CD4-positive, alpha-beta T cell treated with Interleukin-1 beta for 1 hour (primary cell): ENCODE measurements at places on chromosomes 7 and 10.
A peak's percentile ranks its signal among the peaks of the same experiment; 100 is the strongest.

DNA sequence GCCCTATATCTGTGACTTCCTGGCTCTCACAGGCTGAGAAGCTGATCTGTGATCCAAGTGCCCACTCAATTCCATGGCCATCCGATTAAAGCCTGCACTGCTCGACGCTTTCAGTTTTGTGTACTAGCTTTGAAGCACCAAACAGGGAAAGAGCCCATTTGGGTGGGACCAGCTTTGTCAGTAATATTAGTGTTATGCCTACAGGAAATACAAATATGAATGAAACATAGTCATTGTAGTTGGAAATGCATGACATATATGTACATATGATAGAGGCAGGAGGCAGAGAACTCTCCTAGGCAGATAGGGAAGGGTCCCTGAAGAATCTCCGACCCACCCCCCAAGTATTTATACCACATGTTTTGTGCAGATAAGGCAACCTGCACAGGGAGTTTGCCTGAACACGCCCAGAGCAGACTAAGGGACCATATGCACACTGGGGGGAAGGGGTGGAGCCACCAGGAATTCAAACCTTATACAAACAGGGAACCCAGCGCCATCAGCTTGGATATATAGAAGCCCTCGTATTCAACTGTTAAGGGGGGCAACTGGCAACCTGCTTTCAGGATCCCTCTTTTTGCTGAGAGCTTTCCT lies 653.2 kb downstream of the PARD3 start:
- DNase-seq, result no peak

DNA sequence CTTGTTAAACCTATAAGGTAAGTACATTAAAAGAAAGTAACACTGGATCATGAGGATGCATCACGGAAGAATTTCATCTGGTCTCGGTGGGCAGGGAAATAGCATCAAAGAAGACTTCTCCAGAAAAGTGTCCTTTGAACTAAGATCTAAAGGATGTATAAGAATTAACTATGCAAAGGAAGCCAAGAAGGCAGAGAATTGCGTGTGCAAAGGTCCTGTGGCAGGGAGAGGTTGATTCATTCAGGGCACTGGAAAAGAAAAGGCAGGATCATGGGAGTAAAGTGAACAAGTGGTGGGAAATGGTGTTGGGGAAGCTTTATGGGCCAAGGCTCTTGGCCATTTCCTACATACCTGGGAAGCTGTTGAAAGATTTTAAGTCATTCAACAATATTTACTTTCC lies 288.3 kb downstream of the SFMBT2 start:
- no peak for DNase-seq

DNA sequence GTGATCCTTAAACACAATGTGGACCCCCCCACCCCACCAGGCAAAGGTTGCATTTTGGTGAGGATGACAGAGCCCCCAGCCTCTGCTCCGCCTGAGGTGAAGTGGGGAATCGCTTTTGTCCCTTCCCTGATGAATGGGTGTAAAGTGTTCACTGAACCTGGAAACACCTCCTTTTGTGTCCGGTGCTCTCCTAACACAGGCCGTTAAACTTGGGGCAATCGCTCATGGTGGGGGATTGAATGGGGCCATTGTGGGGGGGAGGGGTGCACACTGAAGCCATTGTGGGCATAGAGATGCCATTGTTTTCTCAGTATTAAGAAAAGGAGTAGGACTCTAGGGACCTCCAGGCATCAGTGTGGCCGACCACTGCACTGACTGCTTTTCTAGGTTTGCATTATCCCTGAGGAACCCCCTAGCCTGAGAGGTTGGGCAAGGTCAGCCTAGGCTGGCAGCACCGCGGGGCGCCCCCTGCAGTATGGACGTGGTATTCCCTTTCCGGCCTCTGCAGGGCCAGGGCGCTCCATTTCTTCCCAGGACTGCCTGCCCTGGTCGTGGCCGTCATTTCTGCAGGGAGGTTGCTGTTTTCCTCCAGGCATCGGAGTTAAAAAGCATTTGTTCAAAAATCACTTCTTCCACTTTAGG lies 158.3 kb downstream of the TCF7L2 start:
- DNase-seq, result peak; percentile 11

GRCh38 chr10:42952931-42953683 lies 123.8 kb upstream of the RET start:
- DNase-seq, result no peak

- no peak for DNase-seq
Measured at GRCh38 chr7:140036224-140036962, 26.4 kb downstream of the PARP12 start.

DNA sequence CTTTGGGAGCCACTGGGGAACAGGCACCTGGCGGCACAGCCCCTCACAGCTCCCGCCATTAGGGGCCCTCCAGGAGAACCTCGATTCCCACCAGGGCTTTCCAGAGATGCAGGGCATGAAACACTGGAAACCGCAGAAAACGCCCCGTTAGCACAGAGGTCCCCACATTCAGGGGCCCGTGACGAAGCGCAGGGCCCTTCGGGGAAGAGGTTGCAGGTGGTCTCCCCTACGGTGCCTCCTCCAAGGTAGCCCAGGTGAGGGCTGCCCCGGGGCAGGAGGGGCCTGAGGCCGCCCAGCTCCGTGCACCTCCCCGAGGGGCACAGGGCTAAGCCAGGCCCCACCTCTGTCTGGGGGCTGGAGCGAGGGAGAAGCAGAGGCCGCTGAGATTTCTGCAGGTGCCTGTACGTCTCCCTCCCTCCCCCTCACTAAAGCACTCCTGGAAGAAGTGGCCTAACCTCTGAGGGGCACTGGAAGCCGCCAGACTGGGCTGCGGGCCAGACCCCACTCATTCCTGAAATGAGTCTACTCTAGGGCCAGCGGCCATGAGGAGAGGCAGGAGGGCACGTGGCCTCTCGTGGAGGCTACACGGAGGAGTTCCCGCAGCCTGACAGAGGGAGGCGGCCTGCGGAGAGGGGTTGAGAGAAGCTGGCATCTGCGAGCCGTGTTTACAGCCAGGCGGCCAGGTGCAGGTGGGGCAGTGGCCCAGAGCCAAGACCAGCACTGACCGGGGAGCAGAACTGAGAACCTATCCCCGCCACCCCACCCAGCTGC lies 6.9 kb downstream of the PDGFA start:
- DNase-seq, result no peak

- DNase-seq, result no peak
Measured at GRCh38 chr7:102842284-102842683, 70.5 kb upstream of the LRRC17 start.

- no peak for DNase-seq
Measured at GRCh38 chr7:10300577-10300976, 673.1 kb upstream of the PHF14 start.

- no peak for DNase-seq
Measured at GRCh38 chr7:122018032-122018431, 126.0 kb downstream of the AASS start.

- DNase-seq, result no peak
Measured at GRCh38 chr10:88982366-88982765, 8.2 kb upstream of the FAS start.

DNA sequence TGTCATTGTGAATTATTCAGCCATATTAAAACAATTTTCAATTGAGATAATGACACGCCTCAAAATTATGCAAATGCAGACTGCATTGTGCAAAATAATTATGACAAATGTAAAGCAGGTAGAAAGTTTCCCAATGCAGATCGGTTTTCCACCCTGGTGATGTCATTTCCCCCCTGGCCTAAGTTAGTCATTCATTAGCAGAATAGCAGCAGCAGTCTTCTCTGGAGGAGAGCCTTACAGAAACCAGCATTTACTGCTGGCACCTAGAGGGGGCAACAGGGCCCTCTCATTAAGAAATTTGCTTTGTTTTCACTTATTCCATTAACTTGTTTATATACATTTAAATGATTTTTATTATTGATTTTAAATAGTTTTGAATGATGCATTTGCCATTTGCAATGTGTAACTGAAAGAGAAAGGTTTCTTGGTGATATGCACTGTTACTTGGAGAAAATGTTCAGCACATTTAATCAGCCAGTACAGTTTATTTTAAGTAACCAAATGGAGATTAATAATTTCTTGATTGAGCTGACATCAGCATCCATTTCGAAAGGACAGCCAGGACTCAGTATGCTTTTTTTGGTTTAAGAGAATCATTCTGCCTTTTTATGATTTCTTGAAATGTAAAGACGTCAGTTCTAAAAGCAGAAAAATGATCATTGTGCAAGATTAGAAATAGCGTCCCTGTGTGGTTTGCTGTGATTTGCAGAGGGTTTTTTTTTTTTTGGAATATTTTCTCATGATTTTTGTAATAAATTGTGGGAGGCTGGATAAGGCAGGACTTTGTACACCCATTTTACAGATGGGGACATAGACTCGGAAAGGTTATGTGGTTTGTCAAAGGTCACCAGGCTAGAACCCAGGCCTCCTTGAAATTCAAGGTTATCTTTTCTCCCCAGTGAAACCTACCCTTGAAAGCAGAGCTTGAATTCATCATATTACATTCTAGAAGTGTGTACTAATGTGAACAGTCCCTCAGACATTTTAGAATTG lies 3.5 kb downstream of the ARID5B start:
- DNase-seq, result peak; percentile 53

GRCh38 chr10:77906951-77907421 lies 19.6 kb downstream of the DLG5 start:
- no peak for DNase-seq

- no peak for DNase-seq
Measured at GRCh38 chr7:90931986-90932916, 332.0 kb upstream of the FZD1 start.

DNA sequence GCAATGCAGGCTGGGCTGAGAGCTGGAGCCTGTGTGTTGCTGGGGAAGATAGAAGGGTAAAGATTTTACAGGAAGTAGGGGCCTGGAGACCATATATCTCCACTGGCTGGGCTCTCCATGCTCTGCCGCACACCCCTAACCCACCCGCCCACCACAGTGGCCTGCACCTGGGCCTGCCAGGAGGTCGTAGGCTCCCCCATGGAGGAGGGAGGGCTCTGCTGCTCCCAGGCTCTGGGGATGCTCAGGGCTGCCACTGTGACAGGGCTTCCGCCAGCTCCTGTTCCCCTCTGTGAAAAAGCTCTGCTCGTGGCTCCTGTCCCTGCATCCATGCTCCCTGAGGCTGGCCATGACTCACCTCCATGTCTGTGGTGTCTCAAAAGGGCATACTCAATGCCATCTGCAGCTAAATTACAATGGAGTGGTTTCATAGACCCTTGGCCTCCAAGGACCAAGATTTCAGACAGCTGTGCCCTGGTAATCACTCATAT lies 106.0 kb downstream of the CXCL12 start:
- no peak for DNase-seq

DNA sequence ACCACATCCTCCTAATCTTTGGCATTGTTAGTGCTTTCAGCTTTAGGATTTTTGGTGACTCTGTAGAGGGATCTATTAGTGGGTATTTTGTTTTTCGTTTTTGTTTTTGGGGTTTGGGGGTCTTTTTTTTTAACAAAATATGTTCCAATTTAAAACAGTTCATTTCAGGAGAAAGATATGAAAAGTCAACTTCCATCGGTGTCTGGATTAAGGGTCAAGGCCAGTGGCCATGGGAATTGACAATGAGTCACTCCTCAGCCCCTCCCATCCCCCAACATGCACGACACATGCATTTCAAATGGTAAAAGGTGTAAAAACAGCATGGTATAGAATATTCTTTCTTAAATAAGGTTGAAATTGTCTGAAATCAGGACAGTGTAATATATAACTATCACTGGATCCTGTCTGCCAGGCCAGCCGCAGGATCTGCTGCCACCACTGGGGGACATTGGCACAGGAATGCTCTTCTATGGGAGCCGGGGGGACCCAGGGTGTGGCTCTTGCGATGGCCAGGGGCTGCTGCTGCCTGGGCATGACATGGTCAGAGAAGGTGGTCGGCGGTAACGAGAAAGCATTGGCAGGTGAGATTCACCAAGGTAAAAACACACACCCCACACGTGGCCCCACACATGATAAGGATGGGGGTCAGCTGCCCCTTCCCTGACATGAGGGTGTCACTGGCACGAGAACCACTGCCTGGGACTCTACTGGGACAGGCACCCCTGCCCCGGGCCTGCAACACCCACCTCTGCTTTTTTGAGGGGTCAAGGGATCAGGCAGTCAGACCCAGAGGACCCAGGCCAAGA lies 126.2 kb upstream of the KCTD7 start:
- no peak for DNase-seq

DNA sequence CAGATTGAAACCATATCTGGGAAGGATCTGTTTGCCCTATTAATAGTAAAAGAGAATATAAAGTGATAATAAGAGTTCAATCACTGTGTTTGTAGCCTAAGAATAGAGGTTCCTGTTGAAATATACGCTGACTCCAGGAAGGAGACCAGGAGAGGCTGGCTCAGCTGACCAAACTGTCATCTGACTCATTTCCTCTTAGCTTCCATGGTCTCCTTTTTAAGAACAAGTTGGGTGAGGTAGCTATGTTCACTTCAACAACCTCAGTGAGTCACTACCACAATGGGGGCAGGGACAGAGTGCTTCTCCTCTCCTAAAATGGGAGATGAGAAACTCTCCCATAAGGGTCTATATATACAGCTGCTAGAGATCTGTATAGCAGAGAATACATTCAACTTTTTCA lies 543.3 kb downstream of the CALN1 start:
- no peak for DNase-seq

- no peak for DNase-seq
Measured at GRCh38 chr10:4198216-4198615, 413.2 kb upstream of the KLF6 start.

DNA sequence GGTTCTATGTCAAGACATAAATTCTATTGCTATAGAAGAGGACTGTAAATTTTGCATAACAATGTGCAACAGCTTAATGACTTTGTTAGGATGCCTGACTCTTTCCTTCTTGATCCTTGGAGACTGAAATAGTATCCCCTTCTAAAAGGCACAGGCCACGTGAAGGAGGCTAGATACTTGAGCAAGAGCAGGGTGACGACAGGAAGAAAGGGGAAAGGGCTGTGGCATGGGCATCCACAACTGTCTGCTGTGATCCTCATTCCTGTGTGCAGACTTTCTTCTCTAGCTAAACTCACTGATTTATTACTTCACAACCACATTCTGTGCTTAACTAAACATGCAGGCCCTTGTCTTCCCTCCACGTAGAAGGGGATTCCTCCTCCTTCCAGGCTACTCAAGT lies 1111.8 kb upstream of the C7orf33 start:
- no peak for DNase-seq

DNA sequence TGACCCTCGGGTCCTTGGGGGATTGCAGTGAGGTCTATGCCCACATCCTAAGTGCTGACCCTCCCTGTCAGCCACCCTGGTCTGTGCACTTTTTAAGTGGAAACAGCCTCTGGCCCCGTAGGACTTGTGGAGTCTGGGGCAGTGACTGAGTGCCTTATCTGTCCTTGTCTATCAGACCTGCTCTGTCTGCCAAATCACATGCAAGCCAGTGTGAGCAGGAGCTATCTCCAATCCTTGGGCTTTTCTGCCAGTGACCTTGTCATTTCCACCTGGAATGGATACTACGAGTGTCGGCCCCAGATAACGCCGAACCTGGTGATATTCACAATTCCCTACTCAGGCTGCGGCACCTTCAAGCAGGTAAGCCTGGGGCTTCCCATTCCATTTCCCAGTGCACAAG lies 62.7 kb downstream of the C10orf120 start:
- no peak for DNase-seq

GRCh38 chr7:65953001-65953720 lies 28.9 kb downstream of the GUSB start:
- DNase-seq, result no peak

- no peak for DNase-seq
Measured at GRCh38 chr7:50954716-50955115, 172.0 kb upstream of the GRB10 start.
